Activated CD8-positive, alpha-beta T cell treated with anti-CD3 and anti-CD28 coated beads, Interleukin-2, amount 10 ng/mL, durations not matched to agents 7 days and 5 days (primary cell): ENCODE measurements at places on chromosomes 1 and 21.
A peak's percentile ranks its signal among the peaks of the same experiment; 100 is the strongest.

GRCh38 chr1:100832694-100833428 is 61.8 kb downstream of the EXTL2 start:
- no peak for DNase-seq

DNA sequence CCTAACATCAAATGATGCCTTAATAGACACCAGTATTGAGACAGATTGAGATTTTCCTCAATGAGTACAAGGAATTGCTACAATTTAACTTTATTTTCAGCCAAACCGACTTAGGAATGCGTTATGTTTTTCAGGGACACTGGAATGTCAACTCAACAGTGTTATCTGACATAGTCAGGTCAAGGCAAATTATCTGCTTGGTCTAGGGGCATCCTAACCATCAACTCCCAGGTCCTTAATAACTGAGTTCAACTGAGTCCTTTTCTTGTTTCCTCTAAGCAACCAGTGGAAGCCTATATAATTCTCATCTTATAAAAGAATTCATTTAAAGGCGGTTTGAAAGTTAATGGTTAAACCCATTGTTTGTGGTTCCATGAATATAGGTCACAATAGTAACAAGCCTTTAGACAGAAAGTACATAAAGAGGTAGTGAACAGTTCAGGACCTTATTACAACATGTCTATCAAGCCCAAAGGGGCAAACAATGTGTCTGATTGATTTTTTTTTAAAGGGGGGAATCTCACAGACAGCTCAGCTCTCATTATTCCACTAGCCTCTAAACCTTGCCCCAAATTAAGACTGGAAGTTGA is 32.3 kb upstream of the NR5A2 start:
- DNase-seq, result no peak

GRCh38 chr1:3038113-3038551 is 16.9 kb downstream of the ACTRT2 start:
- DNase-seq, result no peak

DNA sequence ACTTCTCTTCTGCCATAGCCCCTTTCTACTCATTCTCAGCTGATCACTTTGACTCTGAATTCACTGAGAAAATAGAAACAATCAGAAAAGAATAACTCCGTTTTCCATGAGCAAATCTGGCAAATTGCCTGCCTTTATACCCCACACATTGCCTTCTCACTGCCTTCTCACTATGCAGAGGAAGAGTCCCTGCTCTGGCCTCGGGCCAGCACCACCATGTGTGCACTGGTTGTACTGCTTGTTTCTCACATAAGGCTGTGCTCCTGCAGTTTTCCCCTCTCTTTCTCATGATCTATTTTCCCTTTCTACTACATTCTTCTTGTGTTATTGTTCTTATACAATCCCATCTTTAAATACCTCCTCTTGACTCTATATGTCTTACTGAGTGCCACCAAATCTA is 2.3 kb upstream of the HMGCS2 start:
- DNase-seq, result no peak

DNA sequence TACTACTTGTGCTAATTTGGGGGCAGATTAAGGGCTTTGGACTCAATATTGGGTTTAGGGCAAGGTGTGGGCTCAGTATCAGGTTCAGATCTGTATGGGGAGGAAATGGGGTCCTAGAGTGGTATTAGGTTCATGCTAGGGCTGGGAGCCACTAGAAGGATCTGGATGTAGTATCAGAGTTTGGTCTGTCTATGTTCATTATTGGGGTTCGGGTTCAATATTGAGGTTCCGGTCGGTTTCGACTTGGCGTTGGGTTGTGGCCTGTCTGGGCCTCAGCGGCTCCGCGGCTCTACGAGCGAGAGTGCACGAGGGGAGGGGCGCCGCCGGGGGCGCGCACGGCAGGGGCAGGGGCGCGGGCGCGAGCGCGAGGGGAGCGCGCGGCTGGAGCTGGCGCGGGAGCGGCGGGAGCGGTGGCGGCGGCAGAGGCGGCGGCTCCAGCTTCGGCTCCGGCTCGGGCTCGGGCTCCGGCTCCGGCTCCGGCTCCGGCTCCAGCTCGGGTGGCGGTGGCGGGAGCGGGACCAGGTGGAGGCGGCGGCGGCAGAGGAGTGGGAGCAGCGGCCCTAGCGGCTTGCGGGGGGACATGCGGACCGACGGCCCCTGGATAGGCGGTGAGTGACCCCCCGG is at the start of gene PTPRF:
TSS of gene PTPRF (plus strand) at position 401 of the 624 bp plus-strand sequence. CDS start 14,193 bp downstream, outside the sequence.
- peak; percentile 24 for DNase-seq

- DNase-seq, result no peak
Measured at GRCh38 chr1:226762988-226763904, 24.2 kb upstream of the ITPKB start.

DNA sequence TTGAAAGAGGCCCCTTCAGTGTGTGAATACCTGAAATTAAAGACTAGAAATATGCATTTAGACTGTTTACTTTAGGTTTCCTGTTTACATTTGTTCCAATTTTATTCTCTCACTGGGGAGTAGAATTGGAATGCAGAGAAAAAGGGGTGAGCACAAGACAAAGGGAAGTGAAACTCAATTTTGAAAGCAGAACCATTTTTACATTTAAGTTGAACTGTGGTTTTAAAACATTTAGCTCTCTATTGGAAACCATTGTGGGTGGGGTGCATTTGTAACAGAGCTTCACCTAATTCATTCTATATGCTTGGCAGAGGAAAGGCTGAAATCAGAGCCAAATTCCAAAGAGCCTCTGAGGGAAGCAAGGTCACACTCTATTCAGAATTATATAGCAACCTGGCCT is 235.3 kb upstream of the C1orf105 start:
- no peak for DNase-seq

DNA sequence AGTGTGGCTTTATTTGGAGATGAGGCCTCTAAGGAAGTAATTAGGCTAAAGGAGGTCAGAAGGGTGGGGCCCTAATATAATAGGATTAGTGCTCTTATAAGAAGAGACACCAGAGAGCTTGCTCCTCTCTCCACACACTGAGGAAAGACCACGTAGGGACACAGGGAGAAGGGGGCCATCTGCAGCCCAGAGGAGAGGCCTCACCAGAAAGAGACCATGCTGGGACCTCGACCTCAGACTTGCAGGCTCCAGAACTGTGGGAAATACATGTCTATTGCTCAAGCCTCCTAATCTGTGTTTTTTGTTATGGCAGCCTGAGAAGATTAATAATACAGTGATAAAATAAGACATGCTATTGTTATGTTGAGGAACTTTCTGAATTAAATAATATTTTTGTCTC is 8.3 kb downstream of the RCAN1 start:
- no peak for DNase-seq

GRCh38 chr1:245938046-245938435 is 569.0 kb downstream of the SMYD3 start:
- DNase-seq, result no peak

DNA sequence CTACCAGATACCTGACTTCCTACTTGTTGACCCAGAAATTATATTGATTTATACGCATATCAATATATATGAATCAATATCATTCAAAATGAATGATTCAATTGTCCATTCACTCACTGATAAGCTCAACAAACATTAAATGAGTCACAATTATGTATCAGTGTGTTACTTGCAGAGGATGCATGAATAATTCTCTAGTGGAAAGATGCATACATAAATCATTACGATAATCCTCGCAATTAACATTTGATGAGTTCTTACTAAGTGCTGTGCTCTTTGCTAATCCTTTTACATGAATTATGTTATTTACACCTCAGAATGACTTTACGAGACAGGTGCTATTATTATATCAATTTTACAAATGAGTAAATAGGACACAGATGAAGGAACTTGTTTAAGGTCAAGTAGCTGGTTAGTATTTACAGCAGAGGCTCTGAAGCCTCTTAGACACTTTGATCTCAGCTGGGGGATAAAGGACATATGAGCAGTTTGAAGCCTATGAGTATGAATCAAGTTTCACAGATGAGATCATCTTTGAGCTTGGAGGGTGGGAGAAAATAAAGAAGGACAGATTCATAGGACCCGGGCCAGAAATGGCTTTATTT is 112.8 kb upstream of the ADAMTS5 start:
- DNase-seq, result no peak

DNA sequence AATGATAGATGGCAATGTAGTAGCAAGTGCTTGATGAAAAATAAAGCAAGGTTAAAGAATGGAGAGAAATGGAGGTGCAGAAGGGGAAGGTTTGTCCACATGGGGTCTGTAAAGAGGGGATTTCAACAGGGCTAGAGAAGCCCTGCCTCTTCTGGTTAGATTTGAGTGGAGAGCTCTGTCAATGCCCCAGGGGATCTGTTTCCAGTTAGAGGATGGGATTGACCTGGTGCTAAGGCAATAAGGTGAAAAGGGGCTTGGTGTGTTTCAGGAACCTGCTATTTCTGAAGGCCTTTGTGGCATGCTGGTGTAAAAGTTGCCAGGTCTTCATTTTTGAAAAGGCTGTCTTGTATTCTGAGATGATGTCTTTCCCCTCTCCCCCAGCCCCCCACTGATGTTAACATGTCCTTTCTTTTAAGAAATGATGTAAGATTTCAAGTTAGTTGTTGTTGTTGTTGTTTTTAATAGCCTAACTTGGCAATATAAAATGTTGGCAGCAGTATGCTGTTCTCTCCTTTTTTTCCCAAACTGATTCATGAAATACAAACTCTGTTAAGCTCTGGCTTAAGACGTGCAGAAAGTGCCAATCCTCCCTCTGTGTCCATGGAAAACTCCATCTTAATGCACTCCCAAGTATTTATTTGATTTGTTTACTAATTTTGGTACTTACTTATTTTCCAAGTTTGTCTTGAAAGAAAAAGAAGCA is 370.3 kb upstream of the ADGRL2 start:
- DNase-seq, result no peak

- no peak for DNase-seq
Measured at GRCh38 chr21:37227071-37228002, 39.8 kb downstream of the VPS26C start.

DNA sequence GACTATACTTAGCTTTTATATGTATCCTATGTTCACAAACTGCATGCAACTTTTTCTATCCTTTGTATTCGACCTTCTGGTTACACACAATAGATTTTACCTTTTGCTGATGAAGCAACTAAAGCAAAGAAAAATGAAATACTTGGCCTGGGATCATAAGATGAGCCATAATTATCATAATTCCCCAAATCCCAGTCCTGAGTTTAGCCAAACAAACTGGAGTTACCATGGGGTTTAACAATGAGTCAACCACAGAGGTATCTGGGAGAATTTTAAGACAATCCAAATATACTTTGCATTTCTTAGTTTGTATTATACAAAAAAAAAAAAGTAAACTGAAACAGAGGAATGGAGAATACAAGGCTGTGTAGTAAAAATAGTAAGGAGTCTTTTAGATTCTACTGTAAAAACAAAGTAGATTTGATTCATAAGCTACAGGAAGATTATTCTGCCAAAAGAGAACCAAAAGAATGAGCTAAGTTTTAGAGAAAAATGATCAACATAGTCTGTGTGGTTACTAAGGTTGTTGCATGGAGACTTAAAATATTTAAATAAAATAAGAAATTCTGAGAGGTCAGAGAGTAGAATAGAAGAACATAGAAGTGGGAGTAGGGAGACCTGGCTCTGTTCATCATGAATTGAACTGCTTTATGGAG is 60.4 kb upstream of the GORAB start:
- no peak for DNase-seq
